ENCODE measurements at places on chromosomes 12 and 14. TPM values are rescaled to one million over a fixed set of nuclear protein-coding genes. Genes with fewer than 3 reads are reported as not detected.

Gene AMIGO2
- 38.1 TPM for total RNA-seq

Gene RNU4-1
- 4,532 TPM for total RNA-seq

Gene LRRC10
- not detected for total RNA-seq

Gene CCDC77
- total RNA-seq = 4.8 TPM

Gene PLEKHH1
- total RNA-seq = 1.4 TPM

Gene ATXN2
- total RNA-seq = 57.8 TPM

Gene NAP1L1
- total RNA-seq = 331 TPM

Gene MIP
- total RNA-seq = not detected

DNA sequence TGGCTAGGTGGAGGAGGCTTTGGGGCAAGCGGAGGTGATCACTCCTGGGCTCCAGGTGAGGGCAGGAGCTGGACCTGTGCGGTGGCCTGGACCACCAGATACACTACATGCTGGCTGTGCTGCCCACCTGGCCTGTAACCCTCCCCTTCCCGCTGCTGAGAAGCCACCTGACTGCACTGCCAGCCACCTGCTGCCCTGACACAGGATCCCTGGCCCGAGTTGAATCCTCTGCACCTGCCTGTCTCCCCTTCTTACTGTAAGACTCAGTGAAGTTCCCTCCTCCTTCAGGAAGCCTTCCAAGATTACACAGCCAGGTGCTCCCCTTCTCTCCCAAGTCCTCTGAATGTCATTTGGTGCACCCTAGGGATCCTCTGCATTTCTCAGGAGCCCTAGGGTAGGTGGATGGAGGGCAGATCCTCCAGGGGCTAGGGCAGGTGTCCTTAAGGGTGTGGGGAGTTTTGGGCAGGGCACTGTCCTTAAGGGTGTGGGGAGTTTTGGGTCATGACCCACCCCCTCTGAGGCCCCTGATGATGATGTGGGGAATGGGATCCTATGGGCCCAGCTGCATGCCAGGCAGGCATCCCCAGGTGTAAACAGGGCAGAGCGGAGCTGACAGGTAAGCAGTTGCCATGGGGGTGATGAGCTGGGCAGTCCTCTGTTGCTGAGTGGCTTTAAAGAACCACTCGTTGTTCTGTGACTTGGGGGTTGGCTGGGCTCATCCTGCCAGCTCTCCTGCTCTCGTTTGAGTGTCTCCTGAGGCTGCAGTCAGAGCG is 6.7 kb upstream of the MTA1 start:
- DNase-seq = peak; percentile 64

DNA sequence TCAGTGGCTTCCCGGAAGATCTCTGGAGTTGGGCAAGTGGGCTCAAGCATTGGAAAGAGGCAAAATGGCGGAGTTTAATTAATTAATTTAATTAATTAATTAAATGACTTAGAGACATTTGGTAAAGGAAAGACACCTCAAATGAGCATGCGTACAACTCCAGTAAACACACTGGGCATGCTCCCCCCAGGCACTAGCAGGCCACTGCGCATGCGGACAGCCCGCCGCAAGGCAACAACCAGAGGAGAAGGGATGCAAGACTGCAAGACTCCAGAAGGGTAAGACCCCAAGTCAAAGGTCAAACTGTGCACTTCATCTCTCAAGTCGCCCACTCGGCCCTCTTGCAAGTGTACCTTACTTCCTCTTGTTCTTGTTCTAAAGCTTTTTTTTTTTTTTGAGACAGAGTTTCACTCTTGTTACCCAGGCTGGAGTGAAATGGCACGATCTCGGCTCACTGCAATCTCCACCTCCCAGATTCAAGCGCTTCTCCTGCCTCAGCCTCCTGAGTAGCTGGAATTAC is 57.8 kb upstream of the PSMC1 start:
- DNase-seq = no peak

GRCh38 chr14:28778138-28779117 is 11.8 kb downstream of the FOXG1 start:
- no peak for DNase-seq

GRCh38 chr12:9049520-9050133 is 60.3 kb downstream of the KLRG1 start:
- DNase-seq = no peak

DNA sequence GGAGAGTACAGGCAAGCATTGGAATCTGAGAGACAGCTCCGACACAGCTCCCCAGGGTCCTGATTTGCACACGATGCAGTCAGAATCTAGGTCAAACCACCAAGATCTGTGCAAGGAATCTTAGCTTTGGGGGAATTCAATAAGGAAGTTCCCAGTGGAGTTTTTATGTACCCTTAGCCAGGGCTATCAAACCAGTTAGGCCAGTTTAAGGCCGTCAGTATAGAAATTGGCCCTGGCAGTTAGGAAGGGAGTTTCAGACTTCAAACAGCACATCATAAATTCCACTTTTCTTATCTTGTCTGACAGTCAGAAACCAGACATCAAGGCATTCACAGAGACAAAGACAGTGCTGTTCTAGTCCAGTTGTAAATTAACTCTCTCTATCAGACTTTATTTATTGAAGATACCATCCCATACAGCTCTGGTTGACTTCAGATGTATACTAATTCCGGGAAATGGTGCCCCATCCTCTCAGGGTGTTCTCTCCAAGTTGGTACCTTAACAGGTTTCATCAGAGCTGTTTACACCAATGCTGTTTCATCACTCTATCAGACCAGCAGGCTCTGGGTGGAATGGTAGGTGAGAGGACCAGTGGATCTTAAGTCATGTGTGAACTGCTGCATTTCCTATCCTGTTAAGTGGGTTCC is 157.5 kb upstream of the ATF7IP start:
- no peak for DNase-seq

DNA sequence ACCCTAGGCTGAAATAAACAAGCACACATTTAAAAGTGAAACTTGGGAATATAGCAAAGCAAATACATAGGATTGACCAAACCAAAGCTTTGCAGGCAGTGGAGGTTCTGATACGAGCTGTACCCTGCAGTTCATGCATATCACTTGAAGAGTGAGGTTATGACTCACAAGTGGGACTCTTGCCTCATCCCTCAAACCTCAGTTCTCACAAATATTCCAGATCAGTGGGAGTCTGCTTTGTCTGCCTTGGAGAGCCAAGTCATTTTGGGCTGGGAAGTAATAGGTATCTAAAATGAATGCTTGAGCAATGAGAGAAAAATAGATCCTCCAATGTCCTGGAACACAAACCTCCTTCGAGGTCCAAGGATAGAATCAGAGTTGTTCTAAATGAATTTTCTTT is 116.4 kb downstream of the LRIG3 start:
- no peak for DNase-seq

GRCh38 chr12:6839482-6840201 is 1.1 kb upstream of the GNB3 start:
- no peak for DNase-seq

DNA sequence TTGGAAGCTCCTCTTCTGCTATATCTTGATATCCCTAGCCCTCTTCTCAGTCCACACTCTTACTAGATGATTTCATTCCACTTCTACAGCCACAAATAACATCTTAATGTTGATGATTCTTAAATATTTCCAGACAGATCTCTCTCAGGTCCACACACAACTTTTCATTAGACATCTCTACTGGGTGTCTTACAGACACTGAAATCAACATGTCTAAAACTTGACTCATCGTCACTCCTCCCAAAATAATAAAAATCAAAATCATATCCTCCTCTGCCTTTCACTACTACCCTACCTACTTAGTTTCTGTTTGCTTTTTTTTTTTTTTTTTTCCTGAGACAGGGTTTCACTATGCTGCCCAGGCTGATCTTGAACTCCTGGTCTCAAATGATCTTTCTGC is 11.9 kb downstream of the PRDM4 start:
- DNase-seq = no peak

- DNase-seq = no peak
Observed at GRCh38 chr14:21096978-21097635, 1.3 kb downstream of the ZNF219 start.

GRCh38 chr12:124673801-124674617 is 106.6 kb upstream of the NCOR2 start:
- no peak for DNase-seq

DNA sequence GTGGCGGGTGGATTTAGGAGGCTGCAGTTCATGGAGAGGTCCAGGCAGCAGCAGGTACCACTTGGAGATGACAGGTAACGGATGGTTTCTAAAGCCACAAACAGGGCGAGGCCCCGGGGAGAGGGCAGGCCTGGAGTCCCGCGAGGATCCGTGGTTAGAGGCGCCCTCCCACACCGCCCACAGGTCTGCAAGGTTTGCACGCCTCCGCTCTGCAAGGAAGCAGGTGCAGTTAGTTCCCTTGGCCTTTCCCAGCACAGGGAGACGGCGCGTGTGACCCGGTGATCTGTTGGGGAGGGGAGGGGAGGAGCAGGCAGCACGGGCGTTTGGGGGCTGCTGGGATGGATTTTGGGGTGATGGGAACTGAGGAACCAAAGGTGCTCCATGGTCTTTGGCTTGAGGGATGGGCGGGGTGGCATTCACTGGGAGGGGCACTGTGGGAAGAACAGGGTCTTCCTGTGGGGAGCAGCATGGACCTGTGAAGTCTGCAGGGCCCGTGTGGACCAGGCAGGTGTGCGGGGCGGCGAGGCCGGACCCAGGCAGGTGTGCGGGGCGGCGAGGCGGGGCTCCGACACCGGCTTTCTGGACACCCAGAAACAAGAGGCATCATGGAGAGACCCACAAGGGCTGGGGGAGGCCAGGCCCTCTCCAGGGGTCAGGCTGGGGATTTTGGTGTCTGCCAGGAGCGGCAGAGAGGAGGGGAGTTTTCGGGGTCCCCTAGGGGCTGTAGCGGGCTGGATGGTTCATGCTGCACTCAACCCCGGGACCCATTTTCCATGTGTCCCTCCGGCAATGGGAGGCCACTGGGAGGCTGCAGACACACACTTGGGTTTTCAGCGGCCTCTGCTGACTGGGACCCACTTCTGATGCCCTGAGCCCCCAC is 29.1 kb downstream of the NOC4L start:
- DNase-seq = peak; percentile 80

DNA sequence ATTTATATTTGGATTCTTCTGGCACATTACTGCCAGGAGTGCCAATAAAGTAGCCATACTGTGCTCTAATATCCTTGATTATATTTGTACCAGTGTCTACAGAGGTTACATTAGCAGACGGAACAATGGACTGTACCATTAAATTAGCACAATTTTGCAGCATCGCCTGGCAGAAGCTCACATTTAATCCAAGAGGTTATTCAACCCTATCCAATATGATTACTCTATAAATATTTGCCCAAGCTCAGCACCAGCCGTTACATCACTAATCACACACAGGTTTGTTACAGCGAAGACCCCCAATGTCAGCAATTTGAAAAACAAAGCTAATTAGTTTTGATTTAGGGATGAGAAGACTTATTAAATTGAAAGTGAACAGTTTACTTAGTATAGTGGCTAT is 16.9 kb upstream of the MGST1 start:
- DNase-seq = no peak

- DNase-seq = no peak
Observed at GRCh38 chr14:71415404-71415690, 508.1 kb downstream of the PCNX1 start.

GRCh38 chr12:107843351-107844311 is 69.1 kb downstream of the ASCL4 start:
- DNase-seq = no peak

DNA sequence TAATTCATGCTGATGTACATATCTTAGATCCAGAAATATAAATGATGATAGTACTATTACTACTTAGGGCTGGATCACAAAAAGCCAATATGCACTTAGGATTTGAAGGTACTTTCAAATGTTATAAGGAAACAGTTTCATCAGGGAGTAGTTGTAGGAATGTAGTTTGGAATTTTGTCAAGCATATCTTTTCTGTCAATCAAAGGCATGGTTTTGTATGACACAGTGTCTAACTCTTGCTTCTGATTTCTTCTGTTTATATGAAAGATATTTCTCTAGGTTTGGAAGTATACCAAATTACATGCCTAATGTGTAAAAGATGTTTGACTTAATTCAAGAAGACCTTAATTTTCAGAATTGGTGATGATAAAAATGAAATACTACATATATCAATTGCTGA is 135.7 kb downstream of the RAD51B start:
- DNase-seq = no peak

GRCh38 chr14:47555333-47555732 is 120.1 kb downstream of the MDGA2 start:
- no peak for DNase-seq

GRCh38 chr12:21771311-21771710 is 3.2 kb downstream of the KCNJ8 start:
- no peak for DNase-seq

DNA sequence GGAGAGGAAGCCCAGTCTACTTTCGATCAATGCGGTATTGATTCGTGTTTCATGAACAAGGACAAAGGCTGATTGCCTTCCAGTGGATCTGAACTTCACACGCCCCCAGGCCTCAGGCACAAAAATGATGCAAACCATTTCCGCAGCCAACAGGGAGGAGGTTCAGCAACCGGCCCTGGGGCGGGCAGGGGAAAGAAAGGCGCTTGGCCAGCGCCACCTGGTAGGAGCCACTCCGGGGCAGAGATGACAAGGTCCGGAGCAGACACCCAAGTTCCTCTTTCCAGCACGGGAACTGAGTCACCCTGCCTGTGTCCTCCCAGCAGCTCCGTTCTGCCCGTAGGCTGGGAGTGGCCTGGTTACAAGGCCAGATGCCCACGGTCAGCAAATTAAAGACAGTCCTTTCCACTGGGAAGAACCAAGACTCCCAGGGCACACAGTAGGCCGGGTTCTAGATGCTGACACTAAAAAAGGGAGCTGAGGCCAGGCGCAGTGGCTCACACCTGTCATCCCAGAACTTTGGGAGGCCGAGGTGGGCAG is 136.3 kb downstream of the SCARB1 start:
- peak; percentile 95 for DNase-seq
